ENCODE measurements at places on chromosomes 5 and 9. TPM values are rescaled to one million over a fixed set of nuclear protein-coding genes. Genes with fewer than 3 reads are reported as not detected.
A peak's percentile ranks its signal among the peaks of the same experiment; 100 is the strongest.

The HSD17B3 gene
- not detected for total RNA-seq

The PCDHGA8 gene
- total RNA-seq, result 0.85 TPM

The CBY3 gene
- not detected for total RNA-seq

The FAM53C gene
- 32.4 TPM for total RNA-seq

The NPR3 gene
- total RNA-seq, result 56.0 TPM

The ADAMTS19 gene
- not detected for total RNA-seq

The LEAP2 gene
- 0.41 TPM for total RNA-seq

GRCh38 chr5:116669261-116670031 lies 94.8 kb upstream of the SEMA6A start:
- no peak for DNase-seq

DNA sequence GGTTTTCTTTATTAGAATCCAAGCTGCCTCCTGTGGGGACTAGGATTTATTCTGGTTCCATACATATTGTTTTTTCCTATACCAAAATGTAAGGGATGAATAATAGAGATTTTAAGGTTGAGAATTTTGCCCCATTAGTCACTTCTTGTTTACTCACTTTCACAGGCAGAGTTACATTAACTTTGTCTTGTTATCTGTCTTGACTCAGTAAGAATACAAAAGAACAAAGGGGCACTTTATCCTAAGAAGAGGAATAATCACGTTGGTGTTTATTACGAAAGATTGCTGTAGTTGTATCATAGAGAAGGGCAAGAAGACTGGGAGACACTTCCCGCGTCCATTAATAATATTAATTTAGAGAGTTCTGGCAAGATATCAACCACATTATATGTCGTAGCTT lies 599.7 kb upstream of the FTMT start:
- no peak for DNase-seq

- DNase-seq, result no peak
These were observed 117.7 kb downstream of the HOMER1 start for GRCh38 chr5:79396265-79396664.

GRCh38 chr5:86689103-86689729 lies 71.5 kb downstream of the COX7C start:
- DNase-seq, result no peak

- DNase-seq, result no peak
These were observed 70.8 kb upstream of the VCAN start for GRCh38 chr5:83400701-83401100.

- peak; percentile 19 for DNase-seq
These were observed 59.1 kb upstream of the IER5L start for GRCh38 chr9:129237164-129237611.

- DNase-seq, result no peak
These were observed 102.2 kb upstream of the DAB2 start for GRCh38 chr5:39526914-39527477.

DNA sequence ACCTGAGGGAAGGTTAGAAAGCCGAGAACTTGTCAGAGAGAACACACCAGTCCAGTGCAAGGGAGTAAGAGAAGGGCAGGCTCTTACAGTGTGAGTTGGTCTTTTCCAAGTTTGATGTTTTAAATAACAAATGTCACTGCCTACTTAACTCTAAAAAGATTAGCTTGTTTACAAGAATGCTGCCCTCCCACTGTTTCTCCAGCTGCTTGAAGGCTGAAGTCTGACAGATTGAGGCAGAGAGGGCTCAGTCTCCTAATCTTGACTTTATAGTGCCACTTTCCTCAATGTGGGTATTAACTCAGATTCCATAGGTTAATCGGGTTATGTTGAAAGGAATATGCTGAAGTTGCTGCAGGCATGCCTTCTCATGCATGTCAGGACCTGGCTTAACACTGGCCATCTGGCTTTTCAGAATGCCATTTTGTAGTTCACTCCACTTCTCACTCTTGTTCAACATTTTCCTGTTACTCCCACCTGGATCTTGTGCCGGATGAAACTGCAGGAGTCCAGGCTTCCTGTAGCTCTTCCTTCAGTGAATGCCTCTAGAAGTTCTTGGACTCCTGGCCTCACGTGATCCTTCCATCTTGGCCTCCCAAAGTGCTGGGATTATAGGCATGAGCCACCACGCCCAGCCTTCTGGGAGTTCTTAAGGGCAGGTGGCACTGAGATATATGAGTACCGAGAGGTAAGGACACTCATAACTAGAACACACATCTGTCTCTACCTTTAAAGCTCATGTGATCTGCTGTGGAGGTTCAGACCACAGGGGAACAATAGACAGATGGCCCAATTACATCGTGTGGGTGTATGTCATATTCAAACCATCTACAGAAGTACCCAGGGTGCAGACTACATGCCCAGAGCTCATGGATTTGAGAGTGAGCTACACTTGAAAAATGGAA lies 249.7 kb downstream of the ARHGAP26 start:
- no peak for DNase-seq

- peak; percentile 76 for DNase-seq
These were observed 145.4 kb downstream of the MTX3 start for GRCh38 chr5:79845448-79846197.

DNA sequence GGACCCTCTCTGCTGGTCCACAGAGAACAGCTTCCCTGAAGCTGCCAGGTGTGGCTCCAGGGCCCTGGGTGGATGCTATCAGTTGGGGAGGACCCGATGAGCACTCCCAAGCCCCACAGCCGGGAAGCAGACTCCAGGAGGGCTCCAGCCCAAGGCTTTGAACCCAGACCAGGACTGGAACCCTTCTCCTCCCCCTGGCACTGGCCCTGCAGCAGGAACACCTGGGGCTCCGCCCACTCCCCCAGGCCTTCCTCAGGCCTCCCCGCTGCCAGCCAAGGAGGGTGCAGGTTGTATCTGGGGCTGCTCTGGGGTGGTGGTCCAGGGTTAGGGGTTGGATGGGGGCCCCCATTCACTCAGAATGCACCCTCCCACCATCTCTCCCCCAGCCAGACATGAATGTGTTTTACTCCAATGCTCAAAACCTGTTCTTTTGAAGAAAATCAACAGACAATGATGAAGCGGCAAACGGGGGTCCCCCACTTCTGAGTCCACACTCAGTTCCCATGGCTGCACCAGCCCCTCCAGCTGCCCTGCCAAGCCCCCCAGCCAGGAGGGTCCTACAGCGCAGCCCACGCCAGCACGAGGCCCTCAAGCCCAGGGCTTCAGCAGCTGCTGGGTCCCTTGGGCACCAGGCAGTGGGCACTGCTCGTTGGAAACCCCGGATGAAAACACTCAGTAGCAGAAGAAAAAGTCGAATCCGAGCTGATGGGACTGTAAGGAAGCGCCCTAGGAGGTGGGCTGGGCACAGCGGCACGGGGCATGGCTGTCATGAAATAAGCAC lies 23.2 kb downstream of the CCDC187 start:
- DNase-seq, result no peak

DNA sequence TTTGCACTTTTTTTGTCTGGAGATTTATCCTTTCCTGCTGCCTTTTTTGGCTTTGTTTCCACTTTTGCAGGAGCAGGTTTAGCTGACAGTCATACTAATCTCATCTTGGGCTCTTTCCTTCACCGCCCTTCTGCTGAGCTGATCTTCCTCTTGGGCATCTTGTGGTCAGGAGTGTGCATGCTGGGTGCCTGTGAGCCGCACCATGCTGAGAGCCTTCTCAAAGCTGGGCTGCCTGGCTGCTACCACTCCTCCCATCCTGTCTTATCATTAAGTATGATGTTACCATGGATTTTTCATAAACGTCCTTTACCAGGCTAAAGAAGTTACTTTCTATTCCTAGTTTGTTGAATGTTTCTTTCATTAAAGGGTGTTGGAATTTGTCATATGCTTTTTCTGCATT lies 49.5 kb upstream of the MCCC2 start:
- DNase-seq, result no peak

DNA sequence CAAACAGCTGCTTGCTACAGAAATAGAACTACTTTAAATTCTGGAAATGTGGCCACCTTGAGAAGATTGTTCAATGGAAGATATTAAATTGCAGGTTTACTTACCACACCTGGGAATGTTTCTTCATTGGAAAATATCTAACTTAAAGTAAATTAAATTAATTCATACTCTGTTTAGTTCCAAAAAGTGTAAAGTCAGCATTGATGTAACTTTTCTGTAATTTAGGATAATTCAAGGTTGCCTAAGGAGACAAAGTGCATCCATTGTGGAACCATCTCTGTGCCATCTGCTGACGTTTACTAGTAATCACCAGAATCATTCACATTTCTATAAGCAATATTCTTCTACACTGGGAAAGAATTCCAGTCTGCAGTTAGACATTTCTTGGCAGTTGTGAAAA lies 53.0 kb downstream of the FAM170A start:
- DNase-seq, result no peak

DNA sequence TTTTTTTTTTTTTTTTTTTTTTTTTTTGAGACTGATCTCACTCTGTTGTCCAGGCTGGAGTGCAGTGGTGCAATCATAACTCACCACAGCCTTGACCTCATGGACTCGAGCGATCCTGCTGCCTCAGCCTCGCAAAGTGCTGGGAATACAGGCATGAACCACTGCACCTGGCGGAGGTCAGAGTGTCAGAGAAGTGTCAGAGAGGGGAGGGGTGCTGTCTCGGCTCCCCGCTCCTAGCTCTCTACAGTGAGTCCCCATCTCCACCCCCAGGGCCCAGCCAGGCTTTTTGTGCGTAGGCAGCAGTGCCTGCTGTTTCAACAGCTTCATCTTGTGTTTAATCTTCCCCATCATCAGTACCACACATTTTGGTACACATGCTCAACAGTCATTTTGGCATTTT lies 38.3 kb downstream of the SAR1B start:
- DNase-seq, result no peak

DNA sequence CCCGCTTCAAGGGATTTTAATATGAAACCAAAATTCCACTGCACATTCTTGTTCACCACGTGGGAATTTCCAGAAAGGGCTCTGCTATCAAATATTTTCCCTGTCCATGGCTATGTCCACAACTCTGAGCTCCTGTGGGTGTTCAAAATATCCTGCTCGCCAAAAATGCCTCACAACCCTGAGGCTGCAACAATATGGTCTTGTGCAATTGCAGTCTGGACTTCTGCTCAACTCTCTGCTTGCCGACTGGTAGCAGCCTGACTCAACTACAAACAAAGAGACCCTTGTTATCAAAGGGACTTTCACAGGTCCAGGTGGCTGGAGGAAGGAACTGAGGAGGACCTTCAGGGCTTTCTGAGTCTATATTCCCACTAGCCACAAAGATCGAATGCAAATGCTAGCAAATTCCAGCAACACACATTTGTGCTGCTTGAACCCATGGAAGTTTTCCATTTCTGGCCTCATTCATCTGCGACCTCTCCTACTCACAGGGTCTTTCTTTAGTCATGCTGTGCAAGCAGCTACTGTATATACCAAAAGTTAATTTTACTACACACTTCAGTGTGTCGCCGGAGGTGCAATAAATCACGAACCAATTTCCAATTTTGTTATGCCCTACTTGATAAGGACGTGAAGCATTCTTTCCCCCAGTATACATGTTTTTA lies 169.2 kb upstream of the SLC30A5 start:
- DNase-seq, result peak; percentile 11

DNA sequence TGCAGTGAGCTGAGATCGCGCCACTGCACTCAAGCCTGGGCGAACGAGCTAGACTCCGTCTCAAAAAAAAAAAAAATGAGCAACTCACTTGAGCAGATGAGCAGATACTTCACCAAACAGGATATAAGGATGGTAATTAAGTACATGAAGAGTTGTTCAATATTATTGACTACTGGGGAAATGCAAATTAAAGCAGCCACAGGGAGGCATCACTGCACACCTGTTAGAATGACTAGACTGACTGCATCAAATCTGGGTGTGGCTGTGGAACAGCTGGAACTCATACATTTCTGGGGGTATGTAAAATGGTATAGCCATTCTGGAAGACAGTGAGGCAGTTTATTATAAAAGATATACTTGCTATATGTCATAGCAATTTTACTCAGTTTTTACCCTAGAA lies 93.0 kb downstream of the WNK2 start:
- no peak for DNase-seq

DNA sequence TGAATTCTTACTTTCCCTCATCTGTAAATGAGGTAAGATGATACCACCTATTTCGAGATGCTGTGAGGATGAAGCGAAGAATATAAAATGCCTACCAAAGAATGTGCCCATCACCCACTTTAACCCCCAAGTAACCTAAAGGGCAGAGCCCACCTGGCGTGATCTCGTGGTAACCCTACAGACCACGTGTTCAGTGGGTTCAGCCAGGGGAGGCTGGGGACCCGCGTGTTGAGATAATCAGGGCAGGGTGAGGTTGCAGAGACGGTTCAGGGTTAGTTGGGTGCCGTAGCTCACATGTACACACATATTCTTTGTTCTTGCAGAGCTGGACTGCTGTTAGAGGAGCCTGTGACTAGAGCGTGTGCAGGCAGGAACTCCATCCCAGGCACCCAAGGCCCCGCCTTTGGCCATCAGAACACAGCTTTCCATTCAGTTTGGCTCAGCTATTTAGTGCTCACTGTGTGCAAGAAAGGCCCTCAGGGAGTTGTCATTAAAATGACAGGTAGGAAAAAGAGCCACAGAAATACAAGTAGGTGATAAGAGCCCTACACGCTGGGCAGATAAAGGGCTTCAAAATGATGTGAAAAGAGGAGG lies 56.5 kb upstream of the HAND1 start:
- no peak for DNase-seq

GRCh38 chr9:8429768-8430167 lies 630.2 kb upstream of the DMAC1 start:
- no peak for DNase-seq

DNA sequence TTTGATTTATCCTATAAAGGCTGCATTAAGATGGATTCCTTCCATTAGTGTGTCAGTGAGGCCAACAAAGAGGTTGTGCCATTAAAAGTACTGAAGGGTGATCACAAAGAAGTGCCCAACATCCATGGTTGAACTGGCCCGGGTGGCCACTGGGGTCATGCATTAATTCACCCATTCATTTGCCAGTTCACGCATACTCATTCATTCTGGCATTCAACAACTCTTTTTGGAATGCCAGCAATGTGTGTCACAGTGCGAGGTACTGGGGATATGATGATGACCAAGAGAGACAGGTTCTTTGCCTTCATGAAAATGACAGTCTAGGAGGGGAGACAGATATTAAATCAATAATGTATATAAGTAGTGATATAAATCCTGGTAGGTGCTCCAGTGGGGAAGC lies 93.2 kb downstream of the PTTG1 start:
- DNase-seq, result no peak

GRCh38 chr5:52481201-52481600 lies 306.5 kb upstream of the ITGA1 start:
- DNase-seq, result no peak

DNA sequence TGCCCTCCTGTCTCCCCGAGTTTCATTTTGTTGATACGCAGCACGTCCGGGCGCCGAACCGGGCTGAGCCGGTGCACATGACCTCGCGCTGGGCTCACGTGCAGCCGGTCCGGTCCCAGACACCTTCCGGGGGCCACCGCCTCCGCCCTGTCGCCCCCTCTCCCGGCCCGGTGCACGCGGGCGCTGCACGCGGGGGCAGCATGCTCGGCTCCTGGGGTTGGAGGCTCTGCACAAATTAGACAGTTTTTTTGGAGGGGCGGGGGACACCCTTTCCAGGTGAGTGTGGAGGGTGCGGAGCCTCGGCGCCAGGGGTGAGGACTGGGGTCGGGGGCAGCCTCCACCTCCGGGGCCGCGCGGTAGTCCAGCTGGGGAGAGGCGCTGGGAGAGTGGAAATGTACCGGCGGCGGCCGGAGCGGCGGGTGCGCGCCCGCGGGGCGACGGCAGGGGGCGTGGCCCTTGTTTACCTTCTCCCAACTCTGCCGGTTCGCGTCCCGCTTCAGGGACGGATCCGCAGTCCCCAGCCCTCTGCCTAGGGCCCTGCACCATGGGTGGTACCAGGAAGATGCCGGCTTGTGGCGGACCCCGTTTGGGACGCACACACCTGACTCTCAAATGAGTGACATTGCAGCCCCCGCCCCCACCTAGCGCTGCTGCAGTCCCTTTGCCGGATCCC lies 1.1 kb downstream of the JADE2 start:
- peak; percentile 57 for DNase-seq
